ENCODE measurements at places on chromosomes 5 and 9.
A peak's percentile ranks its signal among the peaks of the same experiment; 100 is the strongest.

DNA sequence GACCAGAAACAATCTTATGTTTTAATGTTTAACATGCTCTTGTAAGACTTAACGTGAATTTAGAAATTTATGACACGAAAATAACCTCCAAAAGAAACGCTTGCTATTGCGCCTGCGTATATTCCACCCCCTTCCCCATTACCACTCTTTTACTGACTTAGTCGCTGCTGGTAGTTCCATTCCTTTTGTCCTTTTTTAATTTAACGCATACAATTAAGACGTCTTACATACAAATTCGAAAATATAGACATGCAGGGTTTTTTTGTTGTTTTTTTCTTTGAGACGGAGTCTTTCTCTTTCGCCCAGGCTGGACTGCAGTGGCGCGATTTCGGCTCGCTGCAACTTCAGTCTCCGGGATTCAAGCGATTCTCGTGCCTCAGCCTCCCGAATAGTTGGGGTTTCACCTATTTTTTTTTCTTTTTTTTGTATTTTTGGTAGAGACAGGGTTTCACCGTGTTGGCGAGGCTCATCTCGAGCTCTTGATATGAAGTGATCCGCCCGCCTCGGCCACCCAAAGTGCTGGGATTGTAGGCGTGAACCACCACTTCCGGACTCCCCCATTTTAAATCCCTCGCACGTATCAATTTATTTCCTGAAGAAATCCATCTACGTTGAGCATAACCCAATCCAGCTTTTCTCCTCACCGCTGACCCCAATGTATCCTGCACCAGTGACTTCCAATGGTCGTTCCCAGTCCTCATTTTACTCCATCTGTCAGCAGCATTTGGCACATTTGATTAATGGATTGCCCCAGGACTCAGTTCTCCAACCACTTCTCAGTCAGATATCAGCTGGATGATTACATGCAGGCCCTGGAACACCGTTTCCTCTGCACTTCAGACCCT lies 684 bp upstream of the MED7 start:
- peak; percentile 16 for DNase-seq

GRCh38 chr5:123819833-123820232 lies 307.9 kb downstream of the CSNK1G3 start:
- DNase-seq = no peak

DNA sequence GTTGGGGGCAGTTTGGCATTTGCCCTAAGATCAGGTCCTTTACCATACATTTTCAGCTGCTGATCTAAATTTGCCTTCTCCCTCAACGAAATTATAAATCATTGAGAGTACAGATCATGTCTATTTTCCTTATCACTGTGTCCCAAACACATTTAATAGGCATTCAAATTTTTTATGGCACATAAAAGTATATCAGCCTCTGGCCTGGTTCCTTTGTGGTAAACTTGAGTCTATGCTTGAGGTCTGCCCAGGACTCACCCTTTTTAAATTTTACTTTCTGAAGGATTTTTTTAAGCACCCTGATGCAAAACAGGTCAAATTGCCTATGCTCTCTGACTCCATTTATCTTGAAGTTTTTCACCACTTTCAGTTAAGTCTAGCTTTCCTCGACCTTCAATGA lies 163.6 kb upstream of the GRIN3A start:
- DNase-seq = no peak

DNA sequence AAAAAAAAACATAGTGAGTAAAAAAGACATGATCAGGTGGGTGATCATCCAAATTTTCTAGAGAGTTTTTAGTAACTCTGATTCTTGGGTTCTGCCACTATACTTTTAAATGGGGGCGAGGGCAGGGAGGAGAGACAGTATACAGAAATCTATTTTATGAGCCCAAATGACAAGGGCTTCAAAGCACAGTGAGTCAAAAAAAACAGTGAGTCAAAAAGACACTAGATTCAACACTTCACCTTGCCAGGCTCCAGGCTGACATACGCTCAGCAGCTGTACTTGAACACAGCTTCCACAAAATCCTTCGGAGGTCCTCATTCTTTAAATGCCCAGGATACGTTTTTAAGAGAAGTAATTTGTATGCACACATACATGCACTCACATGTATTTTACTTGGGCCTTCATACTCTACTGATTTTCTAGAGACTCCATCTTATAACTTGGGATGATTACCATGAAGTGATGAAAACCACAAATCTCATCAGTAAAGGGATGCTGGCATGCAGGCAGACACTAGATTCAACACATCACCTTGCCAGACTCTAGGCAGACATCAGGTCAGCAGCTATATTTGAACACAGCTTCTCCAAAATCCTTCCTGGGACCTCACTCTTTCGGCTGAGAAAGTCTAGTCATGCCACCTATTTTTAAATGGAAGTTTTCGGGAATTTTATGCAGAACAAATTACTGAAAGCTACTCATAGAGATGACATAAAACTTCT lies 28.8 kb downstream of the NR3C1 start:
- no peak for DNase-seq

DNA sequence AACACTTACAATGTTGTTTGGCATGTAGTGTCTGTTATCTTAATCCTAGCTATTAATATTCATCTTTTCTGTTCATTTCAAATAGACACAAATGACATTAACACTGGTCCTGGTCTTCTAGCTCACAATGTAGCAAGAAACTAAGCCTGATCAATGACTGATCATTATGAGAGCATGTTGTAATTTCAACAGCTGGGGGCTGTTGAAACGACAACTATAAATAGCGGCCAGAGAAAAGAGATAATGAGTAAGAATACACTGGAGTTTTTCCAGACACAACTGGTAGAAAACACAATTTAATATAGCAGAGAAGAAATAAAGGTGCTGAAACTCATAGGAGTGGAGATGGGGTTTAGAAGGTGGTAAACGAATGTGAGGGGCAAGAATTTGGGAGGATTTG lies 89.2 kb downstream of the HTR4 start:
- no peak for DNase-seq

- DNase-seq = no peak
Observed at GRCh38 chr9:130895481-130896232, 955 bp downstream of the QRFP start.

GRCh38 chr5:68074633-68075032 lies 140.9 kb upstream of the PIK3R1 start:
- no peak for DNase-seq

GRCh38 chr5:1912951-1913565 lies 30.3 kb upstream of the IRX4 start:
- DNase-seq = no peak

DNA sequence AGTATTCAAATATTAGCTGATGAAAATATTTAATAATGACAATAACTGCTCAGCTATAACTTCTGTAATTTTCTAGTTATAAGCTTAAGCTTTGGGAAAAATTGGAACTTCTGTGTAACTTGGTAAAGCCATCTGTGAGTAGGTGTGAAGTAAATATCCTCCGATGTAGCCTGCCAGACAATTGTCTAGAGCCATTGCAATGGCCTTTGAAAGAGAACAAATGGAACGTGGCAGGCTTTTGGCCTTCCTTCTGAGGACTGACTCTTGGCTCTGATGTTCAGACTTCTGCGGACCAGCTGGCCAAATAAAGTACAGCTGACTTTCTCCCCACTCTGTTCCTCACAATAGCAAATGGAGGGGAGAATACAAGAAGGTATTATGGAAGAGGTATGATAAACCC lies 203.4 kb upstream of the NMUR2 start:
- no peak for DNase-seq

GRCh38 chr9:130906735-130907416 lies 10.3 kb upstream of the QRFP start:
- DNase-seq = no peak

DNA sequence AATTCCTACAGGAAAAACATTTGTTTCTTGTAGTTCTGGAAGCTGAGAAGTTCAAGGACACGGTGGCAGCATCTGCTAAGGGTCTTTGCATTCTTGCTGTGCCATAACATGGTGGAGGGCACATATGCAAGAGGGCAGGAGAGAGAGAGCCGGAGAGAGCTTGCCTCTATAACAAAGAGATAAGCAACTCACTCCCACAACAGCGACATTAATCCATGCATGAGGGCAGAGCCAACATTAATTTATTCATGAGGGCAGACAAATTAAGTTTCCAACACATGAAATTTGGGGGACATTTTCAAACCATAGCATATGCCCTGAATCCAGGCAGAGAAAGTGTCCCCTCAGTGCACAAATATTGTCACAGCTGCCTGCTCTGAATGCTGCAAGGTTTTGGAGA lies 4.4 kb upstream of the GTF3C5 start:
- DNase-seq = no peak

DNA sequence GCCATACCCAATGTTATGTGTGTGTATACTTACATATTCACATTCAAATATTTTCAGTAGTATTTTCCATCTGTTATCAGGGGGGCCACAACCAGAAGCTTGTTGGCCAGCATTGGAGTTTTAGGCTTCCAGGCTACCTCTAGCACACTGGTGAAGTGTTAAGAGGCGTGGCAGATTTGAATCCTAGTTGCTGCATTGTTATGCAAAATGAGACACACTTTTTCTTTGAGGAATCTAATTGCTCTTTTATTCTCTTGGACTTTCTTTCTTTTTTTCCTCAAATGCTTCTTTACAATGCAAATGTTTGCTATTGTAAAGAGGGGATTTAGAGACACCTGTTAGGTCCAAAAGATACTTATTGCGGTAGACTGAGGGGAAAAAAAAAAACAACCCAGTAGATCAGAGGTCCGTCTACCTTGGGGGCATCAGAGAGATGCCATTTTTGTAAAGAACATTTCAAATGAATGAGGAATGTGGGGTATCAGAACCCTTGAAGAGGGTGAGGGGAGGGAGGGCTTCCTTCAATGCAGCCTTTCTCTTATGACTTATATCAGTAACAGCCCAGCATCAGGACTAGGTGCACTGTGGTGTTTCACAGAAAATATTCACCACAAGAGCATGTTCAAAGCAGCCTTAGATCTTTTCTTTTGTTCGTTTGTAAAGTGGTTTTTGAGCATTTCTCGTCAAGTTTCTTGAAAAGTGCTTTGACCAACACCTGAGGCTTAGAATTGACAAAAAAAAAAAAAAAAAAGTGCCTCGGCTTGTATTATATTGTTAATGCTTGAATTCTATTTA lies 3.8 kb downstream of the SMARCA2 start:
- peak; percentile 13 for DNase-seq

DNA sequence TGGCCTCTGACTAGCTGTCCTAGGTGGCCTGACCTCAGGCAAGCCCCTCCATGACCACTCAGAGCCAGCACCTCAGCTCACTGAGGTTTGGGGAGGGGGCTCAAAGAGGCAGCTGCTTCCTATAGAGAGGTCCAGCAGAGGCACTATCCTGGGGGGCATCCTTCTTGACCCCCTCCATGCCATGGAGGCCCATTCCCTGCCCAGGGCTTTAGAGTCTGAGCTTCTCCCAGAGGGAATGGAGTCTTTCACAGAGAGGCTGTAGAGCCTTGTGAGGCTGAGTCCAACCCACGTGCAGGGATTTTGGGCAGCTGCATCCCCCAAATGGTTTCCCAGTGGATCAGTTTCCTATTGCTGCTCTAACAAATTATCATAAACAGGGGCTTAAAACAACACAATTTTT lies 16.9 kb downstream of the IRF1 start:
- no peak for DNase-seq
